ENCODE measurements at places on chromosomes 1 and 21. TPM values are rescaled to one million over a fixed set of nuclear protein-coding genes. Genes with fewer than 3 reads are reported as not detected.

OR2L8 gene
- not detected for polyA plus RNA-seq

DTL gene
- 3.1 TPM for polyA plus RNA-seq

DNA sequence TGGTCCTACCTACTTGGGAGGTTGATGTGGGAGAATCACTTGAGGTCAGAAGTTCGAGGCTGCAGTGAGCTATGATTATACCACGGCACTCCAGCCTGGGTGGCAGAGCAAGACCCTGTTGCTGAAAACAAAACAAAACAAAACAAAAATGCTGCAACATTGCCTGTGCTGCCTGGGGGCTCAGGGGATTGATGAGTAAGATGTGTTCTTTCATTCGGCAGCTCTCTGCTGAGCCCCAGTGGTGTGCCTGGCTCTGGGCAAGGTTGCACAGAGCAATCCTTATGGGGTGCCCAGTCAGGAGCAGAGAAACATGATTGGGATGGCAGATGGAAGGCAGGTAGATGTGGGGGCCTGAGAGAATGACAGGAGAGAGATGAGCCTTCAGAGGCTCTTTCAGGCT, 28.6 kb upstream of the KDM4A start:
- no peak overlapping the region for H3K4me3 ChIP-seq
- no peak overlapping the region for H3K27ac ChIP-seq
- no peak for DNase-seq
- H3K36me3 ChIP-seq, result no peaks in the 10 kb centered on the region
- H3K4me1 ChIP-seq, result no peaks in the 10 kb centered on the region

GRCh38 chr1:236516929-236517704, 6.7 kb upstream of the LGALS8 start:
- H3K4me1 ChIP-seq, result peaks cover 11% of the 10 kb centered on the region
- no peaks in the 10 kb centered on the region for H3K27me3 ChIP-seq
- peak; percentile 32 for DNase-seq
- no peak overlapping the region for H3K4me3 ChIP-seq

DNA sequence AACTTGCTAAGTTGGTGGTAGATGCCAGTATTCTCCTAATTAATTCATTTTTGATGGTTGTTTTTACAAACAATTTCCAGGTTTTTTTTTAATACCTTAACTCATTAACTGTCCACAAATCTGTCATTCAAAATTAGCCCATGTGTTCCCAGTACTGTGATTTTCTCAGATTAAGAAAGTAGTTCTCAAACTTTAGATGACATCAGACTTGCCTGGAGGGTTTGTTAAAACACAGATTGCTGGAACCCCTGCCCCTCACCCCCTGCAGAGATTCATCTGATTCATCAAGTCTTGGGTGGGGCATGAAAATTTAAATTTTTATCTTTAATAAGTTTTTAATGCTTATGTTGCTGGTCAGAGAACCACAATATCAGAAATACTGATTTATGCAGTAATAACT, 130.5 kb downstream of the BACH1 start:
- H3K36me3 ChIP-seq, result no peaks in the 10 kb centered on the region
- H3K4me3 ChIP-seq, result no peak overlapping the region
- H3K27ac ChIP-seq, result no peak overlapping the region
- no peaks in the 10 kb centered on the region for H3K4me1 ChIP-seq

DNA sequence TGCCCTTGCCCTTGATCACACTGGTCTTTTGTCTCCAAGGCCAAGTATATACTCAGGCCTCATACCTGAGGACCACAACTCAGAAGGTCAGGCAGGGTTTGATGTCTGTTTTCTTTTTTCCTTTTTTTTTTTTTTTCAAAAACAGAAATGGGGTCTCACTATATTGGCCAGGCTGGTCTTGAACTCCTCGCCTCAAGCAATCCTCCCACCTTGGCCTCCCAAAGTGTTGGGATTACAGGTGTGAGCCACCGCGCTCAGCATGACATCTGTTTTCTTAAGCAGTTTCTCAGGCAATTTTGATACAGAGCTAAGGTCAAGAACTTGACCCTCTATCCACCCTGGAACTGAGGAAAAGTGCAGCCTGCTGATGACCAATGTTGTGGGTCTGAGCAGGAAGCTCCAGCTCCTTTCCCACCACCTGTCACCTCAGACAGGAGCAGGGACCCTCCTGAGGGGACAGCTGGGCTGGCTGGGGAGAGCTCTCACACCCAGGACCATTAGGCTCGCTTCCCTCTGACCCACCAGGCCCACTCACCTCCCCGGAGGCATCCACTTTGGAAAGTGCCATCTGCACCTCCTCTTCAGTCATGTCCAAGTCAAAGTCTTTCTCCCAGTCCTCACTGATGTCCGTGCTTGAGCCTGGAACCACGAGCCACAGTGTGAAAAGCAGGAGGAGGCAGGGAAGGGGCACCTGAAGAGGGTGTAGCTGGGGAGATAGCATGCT, 5.7 kb downstream of the TSSK3 start:
- H3K4me1 ChIP-seq, result no peaks in the 10 kb centered on the region
- H3K27ac ChIP-seq, result no peak overlapping the region
- no peak for DNase-seq
- no peak overlapping the region for H3K4me3 ChIP-seq

- H3K4me1 ChIP-seq, result no peaks in the 10 kb centered on the region
- H3K4me3 ChIP-seq, result no peak overlapping the region
- DNase-seq, result no peak
These were observed 65.6 kb upstream of the SRSF10 start for GRCh38 chr1:24045771-24046170.
